ENCODE measurements at places on chromosomes 4 and X.

- DNase-seq, result no peak
Measured at GRCh38 chr4:1368421-1369090, 21.5 kb downstream of the UVSSA start.

GRCh38 chr4:62627141-62627540 lies 1427.0 kb downstream of the ADGRL3 start:
- no peak for DNase-seq

DNA sequence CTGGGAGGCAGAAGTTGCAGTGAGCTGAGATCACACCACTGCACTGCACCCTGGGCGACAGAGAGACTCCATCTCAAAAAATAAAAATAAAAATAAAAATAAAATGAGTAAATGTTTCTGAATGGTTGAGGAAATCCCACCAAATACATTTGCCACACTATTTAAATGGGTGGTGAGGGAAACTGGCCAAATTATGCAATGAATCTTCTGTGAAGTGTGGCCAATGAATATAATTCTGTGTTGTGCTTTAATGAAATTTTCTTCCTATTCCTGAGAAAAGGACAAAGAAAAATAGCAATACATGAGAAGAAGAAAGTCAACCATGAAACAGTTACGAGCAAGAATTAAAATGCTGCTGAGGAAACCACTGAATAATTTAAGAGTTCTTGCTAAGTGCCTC lies 69.9 kb downstream of the CAMK2D start:
- DNase-seq, result no peak

- peak; percentile 4 for DNase-seq
Measured at GRCh38 chrX:148878371-148878770, 378.0 kb downstream of the AFF2 start.

DNA sequence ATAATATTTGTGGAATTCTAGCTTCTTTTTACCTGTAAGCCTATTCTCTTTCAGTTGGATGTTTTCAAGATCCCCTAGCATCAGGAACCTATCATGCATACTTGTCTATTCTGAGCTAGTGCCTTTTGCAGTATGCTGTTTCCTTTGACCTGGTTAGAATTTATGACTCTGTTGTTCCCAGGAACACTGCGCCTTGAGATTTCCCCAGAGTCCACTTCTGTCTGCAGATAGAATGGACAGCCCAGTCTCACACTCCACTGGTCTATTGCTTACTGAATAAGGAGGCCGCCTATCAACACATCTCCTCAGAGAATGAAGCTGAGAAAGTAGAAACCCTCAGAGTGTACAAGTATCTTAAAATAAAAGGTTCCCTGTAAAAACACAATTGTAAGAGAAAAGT lies 465.1 kb upstream of the GALNTL6 start:
- DNase-seq, result no peak

DNA sequence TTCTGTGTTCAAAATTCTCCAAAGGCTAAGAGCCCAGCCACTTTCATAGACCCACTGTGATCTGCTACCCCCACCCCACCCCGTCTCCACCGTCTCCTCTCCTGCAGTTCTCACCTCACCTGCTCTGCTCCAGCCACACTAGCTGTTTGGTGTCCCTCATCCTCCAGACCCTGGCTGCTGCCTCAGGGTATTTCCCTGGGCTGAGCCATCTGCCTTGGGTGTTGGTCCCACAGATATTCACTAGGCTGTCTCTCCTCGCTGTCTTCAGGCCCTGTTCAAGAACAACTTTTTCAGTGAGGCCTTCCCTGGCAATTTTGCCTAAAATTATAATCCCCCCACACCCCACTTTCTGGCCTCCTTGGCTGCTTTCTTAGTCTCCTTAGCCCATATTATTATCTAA lies 31.8 kb upstream of the DAPP1 start:
- no peak for DNase-seq

- DNase-seq, result no peak
Measured at GRCh38 chrX:9775930-9776329, 10.3 kb upstream of the GPR143 start.

DNA sequence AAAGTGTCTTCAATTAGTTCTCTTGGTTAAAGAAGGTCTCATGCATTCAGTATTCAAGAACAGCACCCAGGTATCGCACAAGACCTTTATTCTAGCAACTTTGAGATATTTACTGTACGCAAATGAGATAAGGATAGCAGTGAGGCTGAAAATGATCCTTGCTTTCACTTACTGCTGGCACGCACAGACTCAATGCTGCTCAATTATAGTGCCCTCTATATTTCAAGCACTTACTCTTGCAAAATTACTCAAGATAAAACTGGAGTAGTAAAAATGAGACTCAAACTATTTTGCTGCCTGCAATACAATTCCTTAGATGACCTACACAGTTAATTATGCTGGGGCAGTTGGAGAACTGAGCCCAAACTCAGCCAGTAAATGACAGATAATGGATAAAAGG lies 60.9 kb downstream of the ADGRA3 start:
- no peak for DNase-seq

- DNase-seq, result no peak
Measured at GRCh38 chr4:120004054-120004453, 62.6 kb downstream of the MAD2L1 start.

- DNase-seq, result no peak
Measured at GRCh38 chrX:40952855-40953254, 132.4 kb upstream of the USP9X start.

DNA sequence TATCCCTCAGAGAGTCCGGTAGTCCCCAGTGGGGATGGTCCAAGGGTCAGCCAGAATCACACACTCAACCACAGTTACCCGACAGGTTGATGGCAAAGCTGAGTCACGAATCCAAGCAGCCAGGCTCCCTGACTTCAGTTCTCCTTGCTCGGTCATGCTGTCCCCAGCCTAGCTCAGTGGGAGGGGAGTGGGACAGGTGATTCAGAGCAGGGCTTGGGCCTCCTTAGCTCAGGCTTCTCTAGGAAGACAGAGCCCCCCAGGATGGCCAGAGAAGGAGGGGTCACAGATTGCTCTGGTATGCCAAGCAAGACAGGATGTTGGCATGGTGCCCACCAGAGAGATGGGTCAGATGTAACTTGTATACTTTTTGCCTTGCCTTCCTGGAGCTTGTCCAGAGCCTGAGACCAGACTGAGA lies 66.5 kb downstream of the EFNB1 start:
- DNase-seq, result no peak

DNA sequence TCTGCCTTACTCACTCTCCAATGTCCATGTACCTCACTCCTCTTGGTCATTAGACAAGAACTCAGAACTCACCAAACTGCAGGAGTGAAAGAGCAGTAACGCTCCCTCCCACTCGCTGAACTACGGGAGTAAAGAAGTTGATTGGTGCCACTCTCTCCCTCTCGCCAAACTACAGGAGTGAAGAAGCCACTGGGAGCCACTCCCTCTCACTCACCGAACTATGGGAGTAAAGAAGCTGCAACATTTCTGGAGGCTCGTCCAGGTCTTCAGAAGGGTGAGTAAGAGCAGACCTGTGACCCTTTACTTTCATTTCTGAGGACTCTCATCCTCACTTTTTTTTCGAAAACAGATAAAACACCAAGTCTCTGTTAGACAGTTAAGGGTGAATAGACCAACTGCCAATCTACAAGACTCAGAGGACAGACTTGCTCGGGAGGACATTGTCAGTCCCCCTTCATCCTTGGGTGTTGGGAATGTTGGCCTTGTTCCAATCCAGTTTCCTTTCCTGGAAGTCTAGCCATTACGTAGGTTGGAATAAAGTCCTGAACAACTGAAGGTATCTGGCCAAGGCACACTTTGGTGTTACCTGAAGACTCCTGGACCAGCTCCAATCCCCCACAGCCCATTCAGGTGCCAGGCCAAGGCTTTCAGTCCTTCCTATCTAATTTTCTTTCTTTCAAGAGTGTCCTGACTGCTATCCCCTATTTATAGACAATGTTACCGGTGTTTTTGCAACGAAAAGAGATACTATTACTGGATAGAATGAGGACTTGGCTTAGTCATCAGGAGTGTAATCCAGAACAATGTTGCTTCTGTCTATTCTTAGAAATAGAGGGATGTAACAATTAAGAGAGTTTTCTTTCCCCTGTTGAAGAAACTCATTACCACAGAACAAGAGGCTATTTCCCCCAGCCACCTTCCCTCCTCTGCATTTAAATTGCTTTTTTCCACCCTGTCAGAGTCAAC lies 11.0 kb upstream of the COL25A1 start:
- DNase-seq, result no peak

- DNase-seq, result no peak
Measured at GRCh38 chr4:113293674-113294073, 244.2 kb downstream of the ANK2 start.

DNA sequence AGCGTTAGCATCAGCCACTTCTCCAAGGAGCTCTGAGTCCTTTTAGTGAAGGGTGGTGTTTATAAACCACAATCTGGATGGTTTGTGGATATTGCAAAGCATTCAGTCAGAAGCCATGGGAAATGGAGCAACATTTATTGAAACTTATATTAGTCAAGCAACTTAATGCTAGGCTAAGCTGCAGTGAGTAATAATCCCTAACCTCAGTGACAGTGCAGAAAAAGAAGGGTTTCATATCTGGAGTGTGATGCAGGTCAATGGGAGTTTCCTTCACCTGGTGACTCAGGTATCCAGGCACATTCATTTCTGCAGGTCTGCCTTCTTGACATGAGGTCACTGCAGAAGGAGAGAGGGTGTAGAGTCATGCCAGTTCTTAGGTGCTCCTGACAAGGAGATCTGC lies 10.4 kb upstream of the DRD5 start:
- DNase-seq, result no peak

DNA sequence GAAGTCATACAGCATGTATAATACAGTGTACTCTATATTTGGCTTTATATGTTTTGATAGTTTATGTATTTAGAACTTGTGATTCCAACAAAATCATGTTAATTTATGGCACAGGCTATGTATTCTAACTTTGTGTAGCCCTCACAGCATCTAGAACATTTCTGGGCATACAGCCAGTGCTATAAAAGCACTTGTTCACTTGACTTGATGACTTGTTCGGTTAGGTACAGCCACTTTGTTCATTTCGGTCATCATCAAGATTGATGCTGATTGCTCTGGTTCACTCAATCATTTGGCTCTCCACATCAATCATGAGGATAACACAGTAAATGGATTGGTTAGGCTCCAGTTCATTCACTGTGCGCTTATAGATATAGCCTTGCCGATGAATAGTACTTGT lies 97.6 kb upstream of the IRS4 start:
- DNase-seq, result no peak

GRCh38 chr4:7999695-8000094 lies 60.0 kb upstream of the AFAP1 start:
- DNase-seq, result no peak

GRCh38 chrX:73916489-73916888 lies 353.5 kb downstream of the CHIC1 start:
- no peak for DNase-seq

All from SW 1271 (cell line).